Stimulated activated CD4-positive, alpha-beta T cell treated with anti-CD3 and anti-CD28 coated beads, TNF-alpha, amount 100 ng/mL, for 24 hours (primary cell): ENCODE measurements at places on chromosomes 16 and 17.

DNA sequence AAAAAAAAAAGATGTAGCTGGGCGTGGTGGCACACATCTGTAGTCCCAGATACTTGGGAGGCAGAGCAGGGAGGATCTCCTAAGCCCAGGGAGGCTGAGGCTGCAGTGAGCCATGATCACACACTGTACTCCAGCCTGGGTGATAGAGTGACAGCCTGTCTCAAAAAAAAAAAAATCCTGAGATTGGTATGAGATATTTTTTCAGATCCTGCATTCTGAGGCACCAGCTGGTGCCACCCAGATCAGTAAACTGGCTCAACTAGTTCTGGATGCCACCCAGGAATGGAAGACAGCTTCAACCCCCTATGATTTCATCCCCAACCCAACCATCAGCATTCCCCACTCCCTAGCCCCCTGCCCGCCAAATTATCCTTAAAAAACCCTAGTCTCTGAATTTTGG is 7.1 kb upstream of the GJC1 start:
- DNase-seq = no peak

DNA sequence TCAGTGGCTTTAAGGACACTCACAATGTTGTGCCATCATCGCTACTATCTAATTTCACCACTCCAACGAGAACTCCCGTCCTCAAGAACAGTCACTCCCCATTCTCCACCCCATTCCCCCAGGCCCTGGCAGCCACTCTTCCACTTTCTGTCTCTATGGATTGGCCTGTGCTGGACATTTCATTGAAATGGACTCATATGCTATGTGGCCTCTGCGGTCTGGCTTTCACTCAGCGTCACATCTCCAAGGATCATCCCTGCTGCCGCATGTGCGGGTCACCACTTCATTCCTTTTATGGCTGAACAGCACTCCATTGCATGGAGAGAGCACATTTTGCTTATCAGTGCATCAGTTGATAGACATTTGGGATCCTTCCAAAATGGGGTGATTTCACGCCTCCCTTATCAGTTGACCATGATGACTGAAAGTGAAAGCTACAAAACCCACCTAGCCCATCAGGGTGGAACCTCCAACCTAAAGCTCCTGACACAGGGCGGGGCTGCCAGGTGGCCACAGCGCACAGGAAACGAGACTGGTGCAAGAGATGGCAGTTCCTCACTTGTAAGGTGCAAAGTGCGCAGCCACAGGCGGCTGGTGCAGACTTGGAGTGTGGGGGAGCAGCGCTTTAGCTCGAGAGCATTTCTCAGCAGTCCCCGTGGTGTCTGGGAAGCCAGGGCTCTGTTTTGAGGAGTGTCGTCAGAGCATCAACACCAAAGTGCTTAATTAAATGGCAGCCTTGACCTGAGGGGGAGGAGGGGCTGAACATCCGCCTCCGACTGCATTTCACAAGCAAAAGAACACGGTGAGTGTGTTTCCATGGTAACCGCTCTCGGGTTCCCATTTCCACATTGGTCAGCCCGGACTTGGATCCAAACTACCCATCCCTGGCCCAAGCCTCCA is 23.8 kb downstream of the COTL1 start:
- DNase-seq = peak; percentile 61

- no peak for DNase-seq
Measured at GRCh38 chr17:46122486-46122871, 70.8 kb downstream of the KANSL1 start.

GRCh38 chr17:49016775-49017463 is 19.7 kb downstream of the IGF2BP1 start:
- DNase-seq = no peak
